ENCODE measurements at places on chromosomes 16 and 17.

DNA sequence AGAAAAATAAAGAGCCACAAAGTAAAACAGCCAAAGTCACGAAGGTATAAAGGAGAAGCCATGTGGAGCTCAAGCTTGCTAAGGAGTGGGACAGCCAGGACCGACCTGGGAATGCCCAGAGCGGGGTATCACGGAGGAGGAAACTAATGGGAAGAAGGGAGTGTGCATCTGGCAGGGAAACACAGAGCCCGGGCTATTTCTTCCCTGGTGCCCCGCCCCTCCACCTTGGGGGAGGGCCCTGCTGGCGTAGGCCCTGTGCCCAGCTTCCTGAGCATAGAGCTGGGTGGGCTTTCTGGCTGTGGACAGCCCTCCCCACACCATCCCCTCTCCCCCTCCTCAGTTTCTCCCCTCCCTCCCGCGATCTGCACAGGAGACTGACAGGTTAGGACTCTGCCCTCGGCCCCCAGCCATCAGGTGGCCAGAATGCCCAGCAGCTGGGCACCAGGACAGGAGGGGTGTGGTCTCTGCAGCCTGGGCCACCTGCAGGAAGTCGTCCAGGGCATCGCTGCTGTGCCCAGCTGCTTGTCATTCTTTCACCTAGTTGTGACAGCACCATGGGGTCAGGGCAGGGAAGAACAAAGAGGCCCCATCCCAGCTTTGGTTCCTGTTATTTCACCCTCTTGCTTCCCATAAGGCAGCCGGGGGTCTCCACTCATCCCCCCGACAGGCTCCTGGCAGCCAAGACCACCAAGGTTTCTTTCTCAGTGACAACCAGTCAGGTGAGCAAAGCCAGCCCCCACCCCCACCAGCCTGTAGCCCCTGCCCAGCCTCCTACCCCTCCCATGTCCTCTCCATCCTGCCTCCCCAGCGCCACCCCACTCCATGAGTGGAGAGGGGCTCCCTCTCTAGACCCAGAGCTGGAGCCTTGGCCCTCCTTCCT, 7.1 kb upstream of the DCAF7 start:
- no peak for DNase-seq

GRCh38 chr16:3874794-3875692, 5.5 kb downstream of the CREBBP start:
- no peak for DNase-seq

DNA sequence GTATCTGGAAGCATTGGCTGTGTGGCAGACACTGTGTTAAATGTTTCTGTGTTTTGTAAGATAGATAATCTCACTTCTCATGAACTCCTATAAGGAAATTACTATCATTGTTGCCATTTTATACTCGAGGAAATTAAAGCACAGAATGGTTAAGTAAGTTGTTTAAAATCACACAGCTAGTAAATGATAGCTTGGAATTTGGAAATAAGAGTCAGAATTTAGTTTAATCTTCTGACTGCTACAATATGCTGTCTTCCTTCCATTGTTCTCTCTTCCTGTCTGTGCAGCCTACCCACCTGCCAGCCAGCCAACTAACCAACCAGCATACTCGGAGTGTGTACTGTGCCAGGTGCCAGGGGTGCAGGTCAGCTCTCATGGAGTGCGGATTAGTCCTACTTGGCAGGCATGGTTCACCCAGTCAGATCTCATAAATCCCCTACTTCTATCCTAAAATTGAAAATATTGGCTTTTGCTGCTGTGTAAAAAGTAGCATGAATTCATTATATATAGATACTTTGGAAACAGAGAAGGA, 79.9 kb upstream of the LGALS9 start:
- DNase-seq: no peak

DNA sequence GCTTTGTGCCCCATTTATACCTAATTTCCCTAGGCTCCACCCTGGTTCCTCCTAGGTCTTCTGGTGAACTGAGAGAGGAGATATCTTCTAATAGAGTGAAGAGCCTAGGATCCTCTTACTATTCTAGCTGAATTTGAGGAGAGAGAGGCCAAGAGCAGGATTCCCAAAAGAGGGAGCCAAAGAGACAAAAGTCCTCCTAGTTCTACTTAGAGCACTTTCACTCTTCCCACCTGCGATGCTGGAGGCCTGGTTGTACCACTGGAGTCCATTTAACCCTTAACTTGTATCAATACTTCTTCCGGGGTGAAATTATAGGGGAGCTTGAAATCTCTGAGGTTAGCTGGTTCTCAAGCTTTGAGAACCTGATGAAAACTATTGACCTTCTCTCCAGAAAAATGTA, 3.4 kb upstream of the SSH2 start:
- DNase-seq: no peak

DNA sequence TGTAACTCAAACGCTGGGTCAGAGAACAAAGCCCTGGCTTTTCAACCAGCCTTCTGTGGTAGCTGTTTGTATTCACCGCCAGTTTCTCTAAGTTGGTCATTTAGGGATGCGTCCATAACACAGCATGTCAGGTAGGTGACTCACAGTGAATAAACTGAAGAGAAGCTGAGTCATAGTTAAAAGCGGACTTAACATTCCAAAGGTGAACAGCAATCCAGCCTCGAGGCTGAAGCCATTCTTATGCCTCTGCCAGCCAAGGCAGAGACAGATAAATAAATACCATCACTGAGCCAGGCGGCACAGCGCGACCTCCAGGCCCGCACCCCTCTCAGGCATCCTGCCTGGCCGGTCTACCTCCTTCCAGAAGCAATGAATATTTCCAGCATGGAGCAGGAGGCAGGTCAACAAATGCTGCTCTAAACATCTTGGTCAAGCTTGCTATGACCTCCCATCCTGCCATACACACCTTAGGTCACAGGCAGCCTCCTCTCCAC, 12.4 kb upstream of the CACNG4 start:
- no peak for DNase-seq

GRCh38 chr17:70307430-70308225, 138.3 kb downstream of the KCNJ2 start:
- DNase-seq: no peak

- peak; percentile 19 for DNase-seq
These were observed 39.8 kb upstream of the RASD1 start for GRCh38 chr17:17535957-17536356.

- peak; percentile 48 for DNase-seq
These were observed 438 bp downstream of the GRN start for GRCh38 chr17:44345454-44346026.

GRCh38 chr16:85452364-85453193, 160.5 kb upstream of the GSE1 start:
- no peak for DNase-seq

- DNase-seq: no peak
These were observed 4.7 kb upstream of the FAM20A start for GRCh38 chr17:68605914-68606313.

- DNase-seq: no peak
These were observed 59.9 kb upstream of the ATF7IP2 start for GRCh38 chr16:10325783-10326543.

- DNase-seq: no peak
These were observed 2.1 kb downstream of the CCL4L2 start for GRCh38 chr17:36212966-36213365.

DNA sequence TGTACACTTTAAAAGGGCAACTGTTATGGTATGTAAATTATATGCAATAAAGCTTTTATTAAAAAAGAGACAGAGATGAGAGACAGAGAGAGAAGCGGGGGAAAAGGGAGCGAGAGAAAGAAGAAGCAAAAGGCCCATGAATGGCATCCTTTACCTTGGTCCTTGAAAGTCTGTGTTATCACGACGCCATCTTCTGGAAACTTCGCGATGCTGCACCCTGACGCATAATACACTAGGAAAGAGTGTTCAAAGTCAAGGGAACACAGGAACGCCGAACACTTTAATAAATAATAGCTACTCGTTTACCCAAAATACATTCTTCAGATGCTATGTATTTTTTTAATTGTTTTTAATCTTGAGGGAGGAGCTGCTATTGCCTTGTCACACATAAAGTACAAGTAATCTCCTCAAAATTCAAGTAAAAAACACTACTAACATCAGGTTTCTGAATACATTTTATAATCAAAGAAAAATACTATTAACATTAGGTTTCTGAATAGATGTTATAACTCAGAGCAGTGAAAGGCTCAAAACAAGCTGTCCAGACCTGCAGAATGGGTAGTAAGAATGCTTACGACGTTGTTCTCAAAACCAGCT, 23.0 kb upstream of the SLC38A8 start:
- DNase-seq: peak; percentile 37

GRCh38 chr17:80466188-80466705, 10.2 kb downstream of the NPTX1 start:
- no peak for DNase-seq

DNA sequence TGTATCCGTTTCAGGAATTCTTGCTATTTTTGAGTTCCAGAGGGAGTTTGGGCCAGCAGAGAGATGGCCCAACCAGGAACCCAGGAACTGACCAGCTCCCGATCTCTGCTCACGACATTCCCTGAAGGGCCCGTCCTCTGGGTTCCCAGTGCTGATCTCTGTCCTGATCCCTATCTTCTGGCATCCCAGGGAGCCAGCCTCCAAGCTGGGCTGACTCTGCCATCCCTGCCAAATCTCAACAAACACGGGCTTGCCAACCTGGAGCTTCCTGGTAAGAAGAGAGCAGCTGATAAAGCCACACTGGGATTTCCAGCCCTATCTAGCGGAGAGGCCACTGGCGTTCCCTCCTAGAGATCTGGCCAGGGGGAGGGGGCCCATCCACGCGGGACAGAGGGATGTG, 16.2 kb downstream of the GPRC5B start:
- no peak for DNase-seq

- no peak for DNase-seq
These were observed 616.3 kb upstream of the CDH8 start for GRCh38 chr16:62652441-62653120.

DNA sequence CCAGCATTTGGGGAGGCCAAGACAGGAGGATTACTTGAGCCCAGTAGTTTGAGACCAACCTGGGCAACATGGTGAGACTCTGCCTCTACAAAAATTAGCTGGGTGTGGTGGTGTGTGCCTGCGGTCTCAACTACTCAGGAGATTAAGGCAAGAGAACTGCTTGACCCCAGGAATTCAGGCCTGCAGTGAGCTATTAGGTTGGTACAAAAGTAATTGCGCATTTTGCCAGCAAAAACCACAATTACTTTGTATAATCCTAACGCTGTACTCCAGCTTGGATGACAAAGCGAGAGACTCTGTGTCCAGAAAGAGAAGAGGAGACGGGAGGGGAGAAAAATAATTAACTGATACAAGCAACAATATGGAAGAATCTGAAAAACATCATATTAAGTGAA, 32.7 kb downstream of the YWHAE start:
- DNase-seq: no peak

DNA sequence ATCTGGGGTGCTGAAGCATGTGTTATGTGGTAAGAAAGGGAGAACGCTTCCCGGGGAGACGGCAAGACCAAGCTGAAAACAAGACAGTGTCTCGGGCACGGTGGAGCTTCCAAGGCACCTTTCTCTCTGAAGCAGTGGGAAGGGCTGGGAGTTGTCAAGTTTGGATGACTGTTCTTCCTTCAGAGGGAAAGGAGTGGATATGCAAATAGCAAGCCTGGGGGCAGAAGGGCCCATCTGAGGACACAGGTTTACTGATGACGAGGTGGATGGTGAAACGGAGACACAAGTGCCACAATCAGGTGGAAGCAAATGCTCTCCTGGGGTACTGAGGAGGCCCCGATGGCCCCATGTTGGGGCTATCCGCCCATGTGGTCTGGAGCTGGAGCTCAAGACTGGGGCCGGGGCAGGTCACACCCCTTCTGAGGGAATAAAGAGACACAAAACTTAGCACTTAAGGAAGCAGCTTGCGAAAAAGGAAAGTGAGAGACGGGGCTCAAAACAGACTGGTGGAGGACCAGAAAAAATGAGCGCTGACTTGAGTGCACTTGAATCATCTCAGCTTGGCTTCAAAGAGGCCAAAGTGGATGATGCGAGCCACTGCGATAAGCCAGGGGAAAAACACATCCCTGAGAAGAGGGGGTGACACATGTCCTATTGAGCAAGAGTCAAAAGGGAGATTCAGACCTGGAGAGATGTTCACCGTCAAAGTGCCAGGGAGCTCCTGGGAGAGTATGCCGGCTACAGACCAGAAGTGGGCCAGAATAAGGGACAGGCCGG, 34.8 kb upstream of the MTSS2 start:
- DNase-seq: no peak

DNA sequence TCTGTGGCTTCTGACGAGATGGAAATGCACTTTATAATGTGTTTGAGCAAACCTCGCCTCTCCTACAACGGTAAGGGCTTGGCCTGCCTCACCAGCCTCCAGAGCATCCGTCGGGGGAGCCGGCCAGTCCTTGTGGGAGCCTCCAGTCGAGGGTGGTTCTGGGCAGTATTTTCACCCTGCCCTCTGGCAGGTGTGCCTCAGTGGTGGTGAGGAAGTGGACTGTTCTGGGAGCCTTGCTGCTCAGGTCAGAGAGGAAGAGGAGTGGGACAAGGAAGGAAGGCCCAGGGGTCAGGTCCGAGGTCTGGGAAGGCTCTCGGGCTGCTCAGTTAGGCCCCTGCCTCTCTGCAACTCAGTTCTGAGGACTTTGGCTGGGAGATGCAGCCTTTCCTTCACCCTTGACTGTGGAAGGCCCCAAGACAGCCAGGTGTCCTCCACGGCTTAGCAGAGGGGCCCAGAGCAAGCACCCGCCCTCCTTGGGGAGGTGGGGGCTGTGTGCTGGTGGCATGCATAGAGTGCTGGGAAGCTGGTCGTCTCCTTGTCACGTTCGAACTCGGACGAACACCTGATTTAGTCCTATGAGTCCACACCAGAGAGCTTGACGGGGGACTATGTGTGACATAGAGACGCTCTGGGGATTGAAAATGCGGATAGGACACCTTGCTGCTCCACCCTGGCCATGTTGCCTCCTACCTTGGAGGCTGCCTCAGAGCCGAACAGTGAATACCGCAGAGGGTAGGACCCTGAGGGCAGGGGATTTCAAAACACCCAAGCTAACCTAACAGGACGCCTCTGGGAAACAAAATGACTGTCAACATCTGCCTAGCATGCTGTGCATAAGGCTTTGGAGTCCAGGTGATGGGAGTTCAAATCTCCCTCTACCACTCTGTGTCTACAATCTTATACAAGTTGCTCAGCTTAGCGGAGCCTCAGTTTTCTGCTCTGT, 22.7 kb downstream of the LDHD start:
- no peak for DNase-seq

Measured in hippocampal formation (tissue), 2 donors.